Stimulated activated CD8-positive, alpha-beta memory T cell treated with anti-CD3 and anti-CD28 coated beads, Interleukin-4, amount 100 ng/mL, for 1 hour (primary cell): ENCODE measurements at places on chromosomes 2 and 18.

- DNase-seq: no peak
Observed at GRCh38 chr2:68730828-68731227, 3.8 kb upstream of the ARHGAP25 start.

DNA sequence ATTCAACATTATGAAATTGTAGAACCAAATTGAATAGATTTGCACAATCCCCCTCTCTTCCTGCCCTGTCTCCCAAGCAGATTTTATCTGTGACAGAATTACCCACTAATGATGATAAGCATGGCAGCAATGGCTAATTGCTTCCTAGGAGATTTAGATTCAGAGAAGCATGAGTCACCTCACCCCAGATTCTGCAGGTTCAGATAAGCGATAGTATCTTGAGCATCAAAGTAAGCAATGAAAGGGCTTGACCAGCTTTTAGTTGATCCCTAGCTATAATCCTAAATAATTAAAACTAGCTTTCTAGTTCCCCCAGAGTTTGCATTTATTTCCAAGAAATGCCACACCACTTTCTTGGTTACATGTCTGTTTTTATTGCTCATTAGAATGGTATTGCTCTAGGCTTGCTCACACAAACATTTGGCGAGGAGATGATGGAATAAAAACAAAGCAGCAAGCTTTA, 204.3 kb downstream of the GULP1 start:
- no peak for DNase-seq

DNA sequence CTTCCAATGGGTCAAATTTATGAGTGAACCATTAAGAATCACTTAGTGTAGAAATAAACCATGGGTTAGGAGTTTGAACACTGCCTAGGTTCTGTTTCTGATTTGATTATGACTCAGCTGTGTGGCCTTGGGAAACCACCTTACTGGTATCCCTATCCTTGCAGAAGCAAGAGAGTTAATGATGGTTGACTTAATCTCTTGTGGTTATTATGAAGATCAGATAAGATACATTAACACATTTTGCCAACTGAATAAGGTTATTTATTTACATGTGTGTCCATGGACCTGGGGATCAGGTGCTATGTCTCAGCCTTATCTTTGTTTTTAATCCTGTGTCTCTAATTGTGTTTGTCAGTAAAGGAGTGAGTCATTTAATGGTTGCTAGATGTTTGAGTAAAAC, 5.4 kb upstream of the KCNJ13 start:
- no peak for DNase-seq

DNA sequence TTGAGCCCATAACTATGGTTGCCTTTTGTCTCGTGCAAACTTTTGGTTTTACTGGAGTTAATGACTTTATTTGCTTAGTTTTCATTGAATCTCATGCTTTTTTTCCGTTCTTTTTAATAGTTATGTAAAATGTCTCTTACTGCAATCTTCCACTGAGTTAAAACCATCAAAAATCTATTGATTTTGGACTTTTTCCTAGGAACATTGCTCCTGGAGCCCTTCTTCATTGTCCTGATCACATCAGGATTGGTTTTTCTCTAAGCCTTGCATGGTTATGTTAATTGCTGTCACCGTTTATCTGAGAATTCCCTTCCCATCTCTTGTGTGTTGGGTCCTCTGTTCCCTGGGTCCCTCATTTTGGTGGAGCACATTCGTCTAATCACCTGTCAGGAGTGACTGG, 125.5 kb downstream of the PARD3B start:
- DNase-seq: no peak

- DNase-seq: no peak
Observed at GRCh38 chr2:219243291-219243761, 1.9 kb downstream of the GLB1L start.

DNA sequence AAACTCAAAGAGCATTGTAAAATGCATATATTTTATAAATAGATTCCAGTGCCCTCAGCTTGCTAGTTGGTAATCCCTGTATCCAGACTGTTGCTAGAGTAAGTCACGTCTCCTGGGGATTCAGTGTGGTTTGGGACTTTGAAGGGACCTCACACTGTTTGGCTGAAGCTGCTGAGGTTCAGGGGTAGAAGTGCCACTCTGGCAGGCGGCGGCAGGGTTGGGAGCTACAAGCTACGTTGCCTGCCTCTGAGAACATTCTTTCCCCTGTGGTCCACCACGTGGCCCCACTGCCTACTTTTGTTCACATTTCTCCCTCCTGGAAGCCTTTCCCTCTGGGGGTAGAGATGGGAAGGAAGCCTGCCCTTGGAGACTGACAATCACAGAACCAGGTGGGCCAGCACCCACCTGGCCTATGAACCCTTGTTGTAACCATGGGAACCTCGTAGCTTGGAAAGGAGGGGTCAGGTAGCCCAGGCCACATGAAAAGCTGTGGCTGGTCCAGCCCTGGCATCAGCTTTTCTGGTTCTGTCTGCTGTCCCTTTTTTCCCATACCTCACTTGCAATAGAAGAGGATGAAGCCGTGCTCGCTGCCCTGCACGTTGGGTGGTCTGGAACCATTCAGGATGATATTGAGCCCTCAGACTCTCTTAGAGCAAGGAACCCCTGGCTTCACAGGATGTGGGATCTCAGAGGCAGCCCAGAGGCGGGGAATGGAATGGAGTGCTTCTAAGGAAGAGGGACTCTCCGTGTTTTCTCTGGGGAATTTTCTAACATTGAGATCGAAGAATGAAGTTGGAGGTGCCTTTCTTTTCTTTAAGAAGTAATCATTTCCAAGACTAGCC, 2.9 kb downstream of the RNF144A start:
- DNase-seq: no peak

- DNase-seq: no peak
Observed at GRCh38 chr18:36038102-36038663, 29.2 kb downstream of the RPRD1A start.

GRCh38 chr2:44550561-44550960, 188.8 kb downstream of the CAMKMT start:
- DNase-seq: no peak

- DNase-seq: no peak
Observed at GRCh38 chr2:189338115-189338514, 103.2 kb upstream of the WDR75 start.

GRCh38 chr2:159595410-159596046, 20.8 kb downstream of the BAZ2B start:
- DNase-seq: no peak

DNA sequence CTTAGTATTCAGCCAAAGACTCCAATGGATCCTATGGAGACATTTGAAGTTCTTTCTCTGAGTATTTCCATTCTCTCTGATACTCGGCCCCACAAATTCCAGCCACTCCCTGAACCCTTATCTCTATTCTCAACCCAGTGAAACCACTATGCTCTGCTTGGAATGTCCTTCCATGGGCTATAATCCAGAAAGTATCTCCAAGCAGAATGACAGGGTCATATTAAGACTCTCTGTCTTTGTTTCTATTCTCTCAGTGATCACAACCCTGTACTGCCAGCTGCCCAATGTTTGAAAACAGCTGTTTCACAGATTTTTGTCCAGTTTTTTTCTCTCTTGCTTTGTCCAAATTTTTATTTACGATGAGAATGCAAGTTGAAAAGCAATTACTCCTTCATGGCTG, 21.9 kb downstream of the CHMP3 start:
- no peak for DNase-seq

DNA sequence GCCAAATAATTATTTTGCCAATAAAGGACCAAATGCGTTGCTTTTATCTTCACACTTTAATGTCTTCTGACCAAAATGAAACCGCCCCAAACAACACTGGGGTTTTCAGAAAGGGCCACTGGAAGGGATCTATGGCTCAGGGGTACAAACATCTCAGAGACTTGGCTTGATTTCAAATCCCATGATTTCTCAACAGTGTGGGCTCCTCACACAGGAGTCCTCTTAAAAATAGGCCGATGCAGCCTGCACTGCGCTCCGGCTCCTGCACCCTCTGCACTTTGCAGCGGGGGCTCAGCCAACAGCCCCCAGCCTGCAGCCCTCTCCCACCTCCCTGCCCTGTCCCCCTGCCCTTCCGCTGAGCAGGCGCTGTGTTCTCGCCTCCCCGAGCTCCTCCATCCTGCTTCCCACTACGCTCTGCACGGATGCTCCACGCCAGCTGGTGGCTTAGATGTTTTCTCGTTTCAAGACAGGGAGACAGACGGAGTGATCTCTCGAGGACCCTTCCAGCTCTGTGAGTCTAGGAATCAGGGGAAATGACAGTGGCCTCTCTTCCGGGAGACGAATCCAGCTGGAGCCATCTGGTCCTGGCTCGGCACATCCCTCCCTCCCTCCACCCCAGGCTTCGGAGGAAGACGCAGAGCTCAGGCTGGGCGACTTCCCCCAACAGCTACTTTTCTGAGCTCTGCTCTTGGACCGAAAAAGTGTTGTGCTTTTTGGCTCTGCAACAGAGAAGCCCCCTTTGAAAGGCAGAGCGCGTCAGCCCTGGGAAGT, 71.4 kb downstream of the KCNF1 start:
- DNase-seq: no peak

DNA sequence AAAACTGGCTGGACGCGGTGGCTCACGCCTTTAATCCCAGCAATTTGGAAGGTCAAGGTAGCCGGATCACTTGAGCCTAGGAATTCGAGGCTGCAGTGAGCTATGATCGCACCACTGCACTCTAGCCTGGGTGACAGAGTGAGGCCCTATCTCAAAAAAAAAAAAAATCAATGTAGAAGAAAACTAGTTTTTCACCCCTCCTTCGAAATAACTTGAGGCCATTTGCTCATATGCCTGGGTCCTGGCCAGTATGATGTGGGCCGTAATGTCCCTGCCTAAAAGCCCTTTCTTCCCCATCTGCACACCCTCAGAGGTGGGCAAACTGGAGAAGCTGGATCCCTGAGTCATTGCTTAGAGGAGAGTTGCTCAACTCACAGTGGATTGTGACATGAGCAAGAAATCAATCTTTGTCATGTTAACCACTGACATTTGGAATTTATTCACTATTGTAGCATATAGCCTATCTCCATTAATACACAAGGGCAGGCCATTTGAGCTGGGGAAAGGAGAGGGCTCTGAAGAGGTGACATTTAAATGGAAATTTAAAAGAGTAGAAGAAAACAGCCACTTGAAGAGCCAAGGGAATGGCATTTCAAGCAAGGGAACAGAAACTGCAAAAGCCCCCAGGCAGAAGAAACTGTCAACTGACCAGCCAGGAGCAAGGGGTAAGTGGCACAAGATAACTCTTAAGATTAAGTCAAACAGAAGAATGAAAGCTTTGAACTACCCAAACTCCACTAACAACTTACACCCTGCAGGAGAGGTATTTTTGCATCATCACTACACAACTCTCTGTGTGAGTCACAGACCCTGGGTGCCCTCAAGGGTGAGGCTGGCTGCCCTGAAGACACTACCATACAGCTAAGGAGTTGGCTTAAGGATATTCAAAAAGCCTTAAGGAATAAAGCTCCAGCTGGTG, 7.6 kb upstream of the METTL21A start:
- DNase-seq: no peak

- DNase-seq: no peak
Observed at GRCh38 chr2:238003234-238004031, 36.6 kb downstream of the UBE2F start.
